Fibroblast of the aortic adventitia (primary cell): ENCODE measurements at places on chromosomes 2 and 18. TPM values are rescaled to one million over a fixed set of nuclear protein-coding genes. Genes with fewer than 3 reads are reported as not detected.

ACKR3 gene
- total RNA-seq = 0.72 and 2.0 TPM in 2 replicates

GRCh38 chr2:39743269-39743776 is 35.7 kb downstream of the THUMPD2 start:
- DNase-seq = peak; percentile 36

DNA sequence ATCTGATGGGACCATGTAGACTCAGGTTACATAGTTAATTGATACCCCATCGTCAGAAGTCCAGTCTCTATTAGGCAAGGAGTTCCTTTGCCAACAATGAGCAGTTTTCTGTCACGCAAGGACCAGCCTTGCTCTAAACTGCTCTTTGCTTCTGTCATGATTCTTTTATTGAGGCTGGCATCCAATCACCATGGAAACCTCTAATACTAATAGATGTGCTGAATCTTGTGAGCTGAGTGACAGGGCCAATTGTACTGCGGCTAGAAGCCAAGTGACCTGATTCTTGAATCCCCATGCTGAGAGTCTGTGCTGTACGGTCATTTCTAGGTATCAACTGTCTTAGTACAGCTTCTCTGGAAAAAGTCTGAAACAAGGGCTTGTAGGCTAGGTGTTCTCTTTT is 395.6 kb downstream of the RND3 start:
- DNase-seq = no peak

GRCh38 chr2:11677136-11678055 is 7.4 kb upstream of the NTSR2 start:
- no peak for DNase-seq

HOXD13 gene
- total RNA-seq = not detected in 2 replicates

TFPI gene
- 72.5 and 596 TPM in 2 replicates for total RNA-seq

DNA sequence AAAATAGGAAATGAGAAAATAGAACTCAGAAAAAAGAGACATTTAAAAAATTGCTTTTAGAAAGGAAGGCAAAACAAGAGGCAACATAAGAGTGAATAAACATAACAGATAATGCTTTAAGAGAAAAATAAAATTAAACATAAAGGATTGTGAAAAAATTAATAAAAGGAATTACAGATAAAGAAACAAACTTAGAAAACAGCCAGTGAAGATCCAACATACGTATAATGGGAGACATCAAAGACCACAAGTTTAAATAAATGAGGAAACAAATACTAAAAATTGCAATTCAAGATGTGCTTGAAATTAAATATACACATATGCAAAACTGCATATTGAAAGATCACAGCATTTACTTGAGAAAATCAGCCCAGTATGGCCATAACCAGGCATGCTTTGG is 448.9 kb downstream of the NBAS start:
- peak; percentile 40 for DNase-seq

ANKRD30BL gene
- 0.16 TPM in 1 of 2 replicates, not detected in the other for total RNA-seq

GRCh38 chr2:165408186-165408585 is 61.3 kb upstream of the CSRNP3 start:
- no peak for DNase-seq

DNA sequence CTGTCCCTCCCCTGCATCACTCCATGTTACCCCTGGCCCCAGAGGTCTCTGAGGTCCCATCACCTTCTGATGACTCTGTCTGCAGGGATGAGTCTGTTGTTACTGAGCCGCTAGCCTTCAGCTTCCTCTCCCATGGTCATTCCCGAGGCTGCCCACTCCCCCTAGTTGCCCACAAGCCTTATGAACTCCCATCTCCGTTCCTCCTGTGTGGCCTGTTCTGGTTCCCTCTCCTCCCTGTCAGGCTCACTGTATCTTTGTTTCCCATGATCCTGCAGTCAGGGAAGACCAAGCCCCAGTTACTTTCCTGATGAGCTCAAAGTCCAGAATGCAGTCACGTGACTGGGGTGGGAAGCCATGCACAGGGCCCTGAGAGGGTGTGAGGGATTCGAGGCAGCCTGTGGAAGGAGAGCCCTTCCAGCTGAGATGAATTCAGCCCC is 39.5 kb downstream of the INPP4A start:
- no peak for DNase-seq

DNA sequence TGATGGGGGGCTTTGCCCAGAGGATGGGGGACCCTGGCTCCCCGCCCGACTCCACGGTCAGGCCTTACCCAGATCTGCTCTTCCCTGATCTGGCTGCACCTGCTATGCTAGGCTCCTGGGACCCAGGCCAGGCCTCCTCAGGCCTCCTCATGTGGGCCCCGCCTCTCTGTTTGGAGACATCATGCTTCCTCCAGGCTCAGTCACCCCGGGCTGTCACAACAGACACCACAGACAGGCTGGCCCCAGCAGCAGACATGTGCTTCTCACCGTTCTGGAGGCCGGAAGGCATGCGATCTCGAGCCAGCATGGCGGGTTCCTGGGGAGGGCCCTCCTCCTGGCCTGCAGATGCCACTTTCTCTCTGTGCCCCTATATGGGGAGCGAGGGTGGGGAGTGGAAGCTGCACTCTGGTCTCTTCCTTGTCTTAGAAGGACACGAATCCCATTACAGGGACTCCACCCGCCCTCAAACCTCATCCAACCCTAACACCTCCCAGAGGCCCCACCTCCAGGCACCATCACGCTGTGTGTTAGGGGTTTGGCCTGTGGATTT is 10.8 kb upstream of the NEU4 start:
- no peak for DNase-seq

DNA sequence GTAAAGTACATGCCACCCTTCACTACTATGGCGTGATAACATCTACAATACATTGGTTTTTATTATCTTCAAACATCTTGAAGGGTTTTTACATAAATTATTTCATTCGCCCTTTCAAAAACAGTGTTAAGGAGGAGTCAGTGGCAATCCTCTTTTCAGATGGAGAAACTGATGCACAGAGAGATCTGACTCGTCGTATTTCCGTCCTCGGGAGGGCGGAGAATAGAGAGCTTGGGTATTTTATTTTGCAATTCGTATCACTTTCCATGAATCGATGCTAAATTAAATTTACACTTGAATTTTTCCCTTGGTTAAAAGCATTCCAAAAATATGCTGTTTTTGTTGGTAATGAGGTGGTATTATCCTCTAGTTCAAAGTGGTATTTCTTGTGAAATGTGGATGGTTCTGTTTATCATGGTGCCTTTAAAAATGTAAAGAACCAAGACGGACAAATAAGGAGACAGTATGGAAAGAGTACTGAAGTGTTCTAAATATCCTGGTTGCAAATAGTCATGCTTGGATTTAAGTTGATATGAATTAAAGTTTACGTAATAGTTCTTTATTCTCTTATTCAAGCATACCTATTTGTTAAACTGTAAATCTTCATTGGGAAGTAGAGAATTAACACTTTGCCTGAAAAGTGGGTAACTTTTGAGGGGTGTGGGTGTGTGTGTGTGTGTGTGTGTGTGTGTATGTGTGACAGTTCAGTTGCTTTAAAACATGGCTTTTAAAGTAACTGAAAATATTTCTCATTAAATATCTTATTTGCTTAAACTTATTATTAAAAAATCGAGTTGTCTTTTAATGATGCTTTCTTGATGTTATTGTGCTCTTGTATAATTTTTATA is 5.6 kb downstream of the PHLPP1 start:
- DNase-seq = no peak

ZDBF2 gene
- 11.8 and 20.9 TPM in 2 replicates for total RNA-seq

- no peak for DNase-seq
These were observed 121.1 kb upstream of the KLHL14 start for GRCh38 chr18:32893915-32894314.

TMEM17 gene
- total RNA-seq = 0.90 and 4.4 TPM in 2 replicates

CTAGE1 gene
- not detected in 2 replicates for total RNA-seq

GRCh38 chr2:211967234-211967633 is 571.4 kb downstream of the ERBB4 start:
- DNase-seq = no peak

DNA sequence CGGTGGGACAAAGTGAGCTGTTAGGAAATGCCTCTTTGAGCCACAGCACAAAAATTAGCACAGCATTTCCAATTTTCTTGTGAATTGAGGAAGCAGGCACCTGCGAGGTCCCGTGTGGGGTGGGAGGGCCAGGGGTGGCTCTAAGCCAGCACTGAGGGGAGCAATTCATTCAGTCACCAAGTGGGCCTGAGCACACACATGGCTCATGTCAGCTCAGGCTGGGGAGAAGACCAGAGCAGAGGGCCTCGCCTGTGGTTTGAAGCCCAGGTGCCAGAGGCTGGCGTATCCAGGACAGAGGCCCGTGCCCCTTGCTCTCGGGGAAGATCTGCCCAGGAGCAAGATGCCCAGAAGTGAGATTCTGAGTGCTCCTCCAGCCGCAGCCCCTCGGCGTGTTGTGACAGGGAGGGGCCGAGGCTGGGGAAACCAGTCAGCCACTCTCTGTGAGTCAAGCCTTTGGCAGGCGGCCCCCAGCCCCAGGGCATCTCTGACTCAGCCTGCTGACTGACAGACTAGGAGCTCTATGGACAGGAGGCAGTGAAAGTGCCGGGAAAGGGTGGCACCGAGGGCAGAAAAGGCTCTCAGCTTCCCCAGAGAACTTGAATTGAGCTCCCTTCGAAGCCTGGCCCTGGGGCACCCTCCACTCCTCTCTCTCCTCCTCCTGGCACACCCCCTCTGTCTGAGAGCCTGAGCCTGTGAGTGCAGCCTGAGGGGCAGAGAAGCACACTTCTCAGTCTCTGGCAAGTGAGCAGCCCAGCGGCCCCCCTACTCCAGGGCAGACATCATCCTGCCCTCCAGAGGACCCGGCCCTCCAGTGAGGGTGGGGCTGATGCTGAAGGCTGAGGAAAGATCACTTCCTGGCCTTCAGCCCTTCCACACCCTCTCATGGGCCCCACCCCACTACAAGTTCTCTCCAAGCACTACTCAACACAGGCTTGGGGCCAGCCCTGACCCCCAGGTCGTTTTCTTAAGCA is 32.3 kb downstream of the CYP26B1 start:
- peak; percentile 87 for DNase-seq

UGT1A3 gene
- not detected in 2 replicates for total RNA-seq

GRCh38 chr18:67135981-67136380 is 380.5 kb downstream of the DSEL start:
- no peak for DNase-seq

DNA sequence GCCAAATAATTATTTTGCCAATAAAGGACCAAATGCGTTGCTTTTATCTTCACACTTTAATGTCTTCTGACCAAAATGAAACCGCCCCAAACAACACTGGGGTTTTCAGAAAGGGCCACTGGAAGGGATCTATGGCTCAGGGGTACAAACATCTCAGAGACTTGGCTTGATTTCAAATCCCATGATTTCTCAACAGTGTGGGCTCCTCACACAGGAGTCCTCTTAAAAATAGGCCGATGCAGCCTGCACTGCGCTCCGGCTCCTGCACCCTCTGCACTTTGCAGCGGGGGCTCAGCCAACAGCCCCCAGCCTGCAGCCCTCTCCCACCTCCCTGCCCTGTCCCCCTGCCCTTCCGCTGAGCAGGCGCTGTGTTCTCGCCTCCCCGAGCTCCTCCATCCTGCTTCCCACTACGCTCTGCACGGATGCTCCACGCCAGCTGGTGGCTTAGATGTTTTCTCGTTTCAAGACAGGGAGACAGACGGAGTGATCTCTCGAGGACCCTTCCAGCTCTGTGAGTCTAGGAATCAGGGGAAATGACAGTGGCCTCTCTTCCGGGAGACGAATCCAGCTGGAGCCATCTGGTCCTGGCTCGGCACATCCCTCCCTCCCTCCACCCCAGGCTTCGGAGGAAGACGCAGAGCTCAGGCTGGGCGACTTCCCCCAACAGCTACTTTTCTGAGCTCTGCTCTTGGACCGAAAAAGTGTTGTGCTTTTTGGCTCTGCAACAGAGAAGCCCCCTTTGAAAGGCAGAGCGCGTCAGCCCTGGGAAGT is 71.4 kb downstream of the KCNF1 start:
- no peak for DNase-seq

DNA sequence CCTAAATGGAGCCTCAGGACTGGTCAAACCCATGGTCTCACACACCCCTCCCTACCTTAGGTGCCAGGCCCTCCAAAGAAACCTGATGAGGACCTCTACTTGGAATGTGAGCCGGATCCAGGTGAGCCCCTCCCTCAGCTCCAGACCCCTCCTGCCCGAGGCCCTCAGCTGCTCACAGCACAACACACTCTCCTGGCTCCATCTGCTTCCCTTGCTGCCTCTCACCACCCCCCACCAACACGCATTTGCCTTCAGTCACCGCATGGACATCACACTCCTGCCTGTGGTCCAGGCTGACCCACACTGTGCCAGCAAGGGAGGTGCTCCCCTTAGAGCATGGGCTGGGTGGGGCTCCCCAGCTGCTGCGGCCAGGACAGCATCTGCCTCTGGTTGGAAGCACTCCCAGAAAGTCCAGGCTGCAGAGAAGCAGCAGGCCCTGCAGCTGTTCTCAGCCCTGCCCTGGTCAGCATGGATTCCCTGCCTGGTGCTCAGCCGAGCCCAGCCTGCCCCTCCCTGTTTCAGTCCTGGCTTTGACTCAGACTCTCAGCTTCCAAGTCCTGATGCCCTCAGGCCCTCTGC is 15.1 kb downstream of the SH2D6 start:
- DNase-seq = peak; percentile 98

DNA sequence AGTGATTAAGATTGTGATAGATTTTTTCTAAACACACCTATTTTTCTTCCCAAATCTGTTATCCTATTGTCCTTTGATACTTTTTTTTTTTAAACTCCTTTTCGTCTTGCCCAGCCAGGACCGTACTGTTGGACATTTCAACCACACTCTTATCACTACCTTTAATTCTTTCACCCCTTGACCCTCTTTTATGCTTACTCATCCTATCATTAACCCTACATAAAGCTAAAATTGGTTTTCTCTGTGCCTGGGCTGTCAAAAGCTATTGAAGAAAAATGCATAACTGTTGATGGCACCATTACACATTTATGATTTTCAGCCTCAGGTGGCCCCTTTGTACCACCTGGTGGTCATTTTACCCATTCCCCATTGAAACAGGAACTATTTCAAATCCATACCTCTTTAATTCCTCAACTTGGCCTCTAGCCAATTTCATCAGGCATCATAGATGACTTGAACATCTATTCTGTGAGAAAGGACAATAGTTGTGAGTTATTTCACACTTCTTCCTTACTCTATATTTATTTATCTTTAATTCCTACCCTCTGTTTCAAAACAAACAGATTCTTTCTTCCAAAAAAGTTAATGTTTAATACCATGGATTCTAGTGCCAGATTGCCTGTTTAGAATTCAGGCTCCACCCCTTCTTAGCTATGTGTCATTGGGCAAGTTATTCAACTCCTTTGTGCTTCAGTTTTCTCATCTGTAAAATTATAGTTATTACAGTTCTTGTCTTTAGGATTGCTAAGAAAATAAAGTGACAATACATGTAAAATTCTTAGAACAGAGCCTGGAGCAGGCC is 258.6 kb downstream of the CAMKMT start:
- no peak for DNase-seq

- DNase-seq = peak; percentile 58
These were observed 4.8 kb downstream of the IL36A start for GRCh38 chr2:113010088-113010487.

GRCh38 chr2:55518841-55519165 is 715 bp upstream of the CFAP36 start:
- DNase-seq = peak; percentile 11

DNA sequence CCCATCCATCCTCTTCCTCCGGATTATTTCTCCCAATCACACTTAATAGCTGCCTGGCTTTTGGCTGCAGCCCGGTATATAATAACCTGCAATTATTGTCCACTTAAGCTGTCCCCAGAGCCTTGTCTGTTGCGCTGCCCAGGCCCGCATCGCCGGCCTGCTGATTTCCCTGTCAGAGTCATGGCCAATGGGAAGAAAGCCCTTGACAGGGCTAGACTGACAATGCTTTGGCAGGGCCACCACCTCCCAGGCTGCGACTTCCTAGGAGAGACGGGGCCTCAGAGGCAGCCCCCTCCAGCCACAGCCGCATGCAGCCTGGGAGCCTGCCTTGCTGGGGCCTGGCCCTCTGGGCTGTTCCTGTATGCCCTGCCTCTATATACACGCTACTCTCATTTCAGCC is 10.0 kb upstream of the CELF4 start:
- no peak for DNase-seq

GRCh38 chr18:65760457-65760856 is 9.6 kb downstream of the CDH7 start:
- DNase-seq = no peak

DSC2 gene
- total RNA-seq = 0.82 TPM in 1 of 2 replicates, not detected in the other
